Brain pericyte (primary cell): ENCODE measurements at places on chromosomes 1 and 21.

DNA sequence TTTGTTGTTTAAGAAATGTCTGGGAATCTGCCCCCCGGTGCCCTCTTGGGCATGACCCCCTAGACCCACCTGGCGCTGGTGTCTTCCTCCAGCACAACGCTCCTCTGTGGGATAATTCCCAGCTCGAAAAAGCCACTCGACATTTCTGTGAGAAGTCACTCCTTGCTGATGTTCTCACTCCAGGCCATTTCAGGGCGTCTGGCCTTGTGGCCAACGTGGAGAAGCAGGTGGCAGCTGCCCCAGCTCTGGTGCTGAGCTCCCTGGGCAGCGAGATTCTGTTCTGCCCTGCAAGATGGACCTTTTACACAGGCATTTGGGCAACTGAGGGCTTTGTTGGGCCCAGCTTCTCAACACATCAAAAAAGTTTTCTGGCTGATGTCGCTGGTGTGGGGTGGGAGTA, 147.7 kb upstream of the WNT4 start:
- no peak for DNase-seq

DNA sequence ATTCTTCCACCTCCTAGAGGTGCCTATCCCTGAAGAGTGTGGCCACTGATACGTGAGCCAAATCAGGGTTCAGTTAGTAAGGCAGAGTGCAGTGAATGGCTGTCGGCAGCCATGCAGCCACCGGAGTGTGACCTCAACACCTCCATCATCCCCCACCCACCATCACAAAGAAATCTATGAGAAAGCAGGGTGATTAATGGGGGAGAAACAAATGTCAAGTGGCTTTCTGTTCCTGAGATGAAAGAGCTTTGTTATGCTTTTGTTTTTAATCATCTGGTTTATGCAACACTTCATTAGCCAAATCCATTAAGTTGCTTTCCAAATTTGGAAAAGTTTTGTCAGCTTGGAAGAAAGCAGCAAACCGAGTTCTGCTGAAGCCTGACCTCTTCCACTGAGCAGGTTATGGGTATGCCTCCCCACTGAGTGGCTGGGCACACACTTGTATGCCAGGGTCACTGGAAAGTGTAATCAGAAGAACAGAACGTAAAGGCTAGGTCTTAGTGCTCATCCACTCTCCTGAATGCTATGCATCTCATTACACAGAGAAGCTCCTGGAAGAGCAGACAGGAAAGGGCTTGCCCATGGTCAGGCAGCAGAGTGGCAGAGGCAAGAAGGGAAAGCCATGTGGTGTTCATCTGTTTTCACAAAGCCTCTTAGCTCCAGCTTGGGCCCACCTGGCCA, 57.1 kb upstream of the ATP1B1 start:
- DNase-seq, result no peak

DNA sequence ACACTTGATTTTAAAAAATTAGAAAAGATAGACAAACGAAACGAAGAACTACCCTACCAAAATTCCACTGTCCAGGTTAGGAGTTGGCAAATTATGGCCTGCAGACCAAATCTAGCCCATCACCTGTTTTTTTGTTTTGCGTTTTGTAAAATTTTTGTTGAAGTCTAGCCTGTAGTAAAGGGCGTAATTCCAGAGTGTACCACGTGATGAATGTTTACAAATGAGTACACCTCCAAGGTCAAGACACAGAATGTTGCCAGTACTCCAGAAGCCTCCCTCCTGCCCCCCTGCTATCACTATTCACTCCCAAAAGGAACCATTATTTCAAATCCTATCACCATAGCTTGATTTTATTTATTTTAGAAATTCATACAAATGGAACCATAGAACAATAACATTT, 17.1 kb upstream of the PODN start:
- no peak for DNase-seq

DNA sequence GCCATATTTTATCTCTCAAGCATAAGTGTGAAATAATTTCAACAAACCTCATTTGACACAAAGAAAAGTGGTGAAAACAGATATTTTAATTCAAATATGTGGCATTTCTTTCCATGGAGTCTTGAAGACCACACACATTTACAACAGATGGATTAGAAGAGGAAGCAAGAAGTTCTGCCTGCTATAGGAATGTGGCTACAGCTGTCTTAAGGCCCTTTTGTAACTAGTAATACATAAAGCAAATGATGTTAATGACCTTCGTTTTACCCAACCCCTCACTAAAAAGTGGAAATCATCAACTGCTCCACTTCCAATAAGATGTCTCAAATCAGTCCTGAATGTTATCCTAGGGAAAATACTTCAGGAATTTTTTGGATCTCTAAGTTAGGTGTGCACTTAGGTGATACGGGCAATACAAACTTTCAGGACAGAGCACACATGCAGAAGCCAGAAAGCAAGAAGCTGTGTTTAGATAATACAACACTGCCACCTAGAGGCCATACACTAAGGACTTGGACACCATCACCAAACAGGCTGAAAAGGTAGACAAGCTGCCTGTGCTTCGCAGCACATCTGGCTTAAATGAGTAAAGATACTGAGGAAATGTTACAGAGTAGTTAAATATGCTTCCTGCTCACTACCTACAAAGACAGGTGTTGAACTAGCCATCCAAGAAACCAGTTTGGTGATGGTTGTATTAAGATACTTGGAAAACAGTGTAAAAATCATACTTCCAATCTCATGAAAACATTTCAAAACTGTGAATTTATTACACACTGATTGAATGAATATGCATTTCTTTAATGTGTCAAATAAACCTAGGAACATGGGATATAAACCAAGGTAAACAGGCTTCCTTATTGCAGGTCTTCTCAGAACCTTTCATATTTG, 24.4 kb downstream of the RRAGC start:
- DNase-seq, result peak; percentile 32

- no peak for DNase-seq
Observed at GRCh38 chr1:36675106-36675505, 192.4 kb upstream of the CSF3R start.

GRCh38 chr1:159441360-159441759, 1.8 kb downstream of the OR10J1 start:
- no peak for DNase-seq

GRCh38 chr1:224333939-224334786, 4.2 kb upstream of the NVL start:
- no peak for DNase-seq

DNA sequence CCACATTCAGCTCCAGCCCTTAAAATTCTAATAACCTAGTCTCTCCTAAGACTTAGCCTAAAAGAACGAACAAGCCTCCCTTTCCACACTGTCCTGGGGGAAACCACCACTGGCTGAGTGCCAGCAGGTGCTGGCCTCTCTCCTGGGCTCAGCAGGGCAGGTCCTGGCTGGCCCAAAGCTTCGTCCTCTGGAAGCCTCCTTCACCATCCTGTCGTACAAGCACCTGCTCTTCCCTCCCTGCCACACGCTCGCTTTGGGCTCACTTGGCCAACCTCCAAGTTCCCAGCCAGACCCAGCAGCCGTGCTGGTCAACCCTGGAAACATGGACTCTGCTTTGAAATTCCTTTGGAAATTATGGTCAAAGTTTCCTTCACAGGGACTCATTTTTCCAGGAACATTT, 58.2 kb upstream of the SLC25A33 start:
- no peak for DNase-seq

DNA sequence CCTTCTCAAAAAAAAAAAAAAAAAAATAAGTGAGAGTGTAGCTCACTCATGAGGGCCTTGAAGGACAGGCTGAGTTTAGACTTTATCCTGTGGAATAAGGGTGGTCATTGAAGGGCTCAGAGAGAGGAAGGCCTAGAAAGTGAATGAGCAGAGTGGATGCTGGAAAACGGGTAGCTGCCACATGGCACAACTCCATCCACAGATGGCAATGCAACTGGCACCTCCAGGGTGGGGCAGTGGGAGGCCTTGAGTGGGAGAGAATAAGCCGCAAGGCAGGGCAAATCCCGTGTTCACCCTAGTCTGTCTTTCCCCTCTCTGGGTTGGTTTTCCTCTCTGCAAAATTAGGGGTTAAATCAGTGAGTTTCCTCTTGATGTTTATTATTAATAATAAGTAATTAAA, 3.1 kb downstream of the TNNI1 start:
- no peak for DNase-seq

DNA sequence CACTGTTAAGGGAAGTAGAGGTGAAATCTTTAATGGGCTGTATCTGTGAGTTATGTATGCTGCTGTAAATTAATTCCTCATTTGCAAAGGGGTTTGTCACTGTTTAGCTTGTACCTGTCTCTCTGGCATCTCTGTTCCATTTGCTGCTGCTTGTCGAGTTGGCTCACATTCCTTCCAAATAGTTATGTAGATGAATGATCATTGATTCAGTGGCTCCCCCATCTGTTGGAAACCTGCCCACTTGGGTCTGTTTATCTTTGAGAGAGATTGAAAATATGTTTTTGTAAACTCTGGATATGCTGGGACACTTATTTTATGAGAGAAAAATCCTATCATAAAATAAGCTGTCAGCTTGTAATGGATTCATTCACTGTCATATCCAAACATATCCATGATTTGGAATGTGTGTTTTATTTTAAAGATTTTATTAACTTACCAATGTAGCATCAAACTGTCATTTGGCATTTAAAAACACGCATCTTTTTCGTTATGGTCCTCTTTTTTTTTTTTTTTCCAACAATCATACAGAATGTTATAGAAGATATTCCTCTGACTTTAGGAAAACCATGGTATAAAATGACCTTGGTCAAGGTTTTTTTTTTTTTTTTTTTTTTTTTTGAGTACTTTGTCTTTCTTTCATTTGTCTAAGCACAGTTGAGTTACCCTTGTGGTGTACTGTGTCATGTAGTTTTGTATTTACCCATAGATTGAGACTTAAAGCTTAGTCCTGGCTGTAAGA, 3.5 kb downstream of the RYR2 start:
- DNase-seq, result no peak

DNA sequence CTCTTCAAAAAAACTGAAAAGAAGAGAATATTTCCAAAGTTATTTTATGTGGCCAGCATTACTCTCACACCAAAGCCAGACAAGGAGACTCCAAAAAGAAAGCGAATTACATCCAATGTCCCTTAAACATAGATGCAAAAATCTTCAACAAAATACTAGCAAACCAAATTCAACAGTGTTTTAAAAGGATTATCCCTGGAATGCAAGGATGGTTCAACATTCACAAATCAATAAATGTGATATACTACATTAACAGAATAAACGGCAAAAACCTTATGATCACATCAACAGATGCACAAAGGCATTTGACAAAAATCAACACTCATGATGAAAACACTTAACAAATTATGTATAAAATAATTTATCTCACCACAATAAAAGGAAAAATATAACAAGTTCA, 207.8 kb downstream of the DENND1B start:
- no peak for DNase-seq

- DNase-seq, result no peak
Observed at GRCh38 chr1:24751833-24752232, 6.6 kb downstream of the CLIC4 start.

- DNase-seq, result no peak
Observed at GRCh38 chr1:75796376-75797272, at the start of gene MSH4. Gene MSH4, plus strand, starts transcription at chr1:75796882. Its CDS starts 104 bp downstream, at chr1:75796986.

DNA sequence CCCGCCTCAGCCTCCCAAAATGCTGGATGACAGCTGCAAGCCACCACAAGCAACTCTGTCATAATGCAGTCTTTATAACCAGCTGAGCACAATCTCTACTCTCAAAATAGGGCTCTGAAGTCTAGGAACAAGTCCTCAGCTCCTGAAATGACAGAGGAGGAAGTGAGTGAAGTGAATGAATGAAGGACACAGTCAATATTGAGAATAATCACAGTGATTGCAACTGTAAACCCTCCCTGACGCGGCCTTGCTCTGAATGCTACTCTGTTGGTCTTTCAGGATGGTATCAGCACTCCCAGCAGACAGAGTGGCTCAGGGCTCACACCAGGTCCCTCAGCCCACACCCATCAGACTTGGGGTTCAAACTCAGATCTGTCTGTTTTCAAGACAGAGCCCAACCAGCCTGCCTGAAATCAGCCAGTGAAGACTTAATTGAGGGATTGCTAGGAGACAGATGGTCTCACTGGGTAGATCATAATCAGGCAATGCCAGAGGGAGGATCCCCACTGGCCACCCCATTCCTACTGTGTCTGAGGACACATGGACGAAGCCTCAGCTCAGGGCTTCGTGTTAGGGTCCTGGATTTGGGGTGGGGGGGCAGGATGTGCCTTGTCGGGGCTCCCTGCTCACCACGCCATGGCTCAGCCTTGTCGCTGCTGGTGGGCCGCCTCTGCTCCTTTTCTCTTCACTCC, 20.9 kb downstream of the RNF187 start:
- DNase-seq, result no peak

- DNase-seq, result no peak
Observed at GRCh38 chr1:9417695-9418094, 121.6 kb upstream of the SLC25A33 start.

DNA sequence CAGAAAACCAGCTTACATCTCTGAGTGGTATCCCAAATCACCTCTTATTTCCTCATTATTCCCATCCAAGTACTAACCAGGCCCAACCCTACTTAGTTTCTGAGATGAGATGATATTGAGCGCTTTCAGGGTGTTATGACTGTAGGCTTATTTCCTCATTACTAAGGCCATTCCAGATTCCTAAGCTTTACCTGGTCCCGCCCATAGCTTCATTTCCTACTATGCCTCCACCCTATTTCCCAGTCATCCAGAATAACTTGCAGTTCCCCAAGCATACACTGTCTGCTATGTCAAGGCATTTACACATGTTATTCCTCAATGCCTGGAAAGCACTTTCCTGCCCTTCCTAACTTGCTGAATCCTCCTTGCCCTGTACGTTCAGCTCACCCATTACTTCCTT, 79.3 kb upstream of the SPAG17 start:
- DNase-seq, result no peak

DNA sequence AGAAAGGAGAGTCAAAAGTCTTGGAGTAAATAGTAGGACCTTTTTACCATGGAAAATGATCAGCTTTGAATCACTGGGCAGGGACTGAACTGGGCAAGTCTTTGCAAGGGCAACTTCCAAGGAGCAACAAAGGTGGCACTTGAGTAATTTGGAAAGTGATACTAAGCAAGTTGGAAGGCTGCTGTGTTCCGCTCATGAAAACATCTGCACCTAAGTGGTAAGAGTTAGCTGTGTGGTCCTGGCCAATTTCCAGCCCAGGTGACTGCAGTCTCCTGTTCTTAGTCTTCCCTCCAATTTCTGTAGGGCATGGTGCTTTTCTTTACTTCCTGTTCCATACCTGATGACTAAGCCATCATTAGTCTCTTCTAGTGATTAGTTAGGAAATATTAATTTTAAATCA, 35.5 kb upstream of the PRDM2 start:
- no peak for DNase-seq

- no peak for DNase-seq
Observed at GRCh38 chr1:114549137-114549536, 32.3 kb downstream of the BCAS2 start.

- DNase-seq, result peak; percentile 50
Observed at GRCh38 chr1:66335859-66336640, 197.9 kb upstream of the SGIP1 start.

- no peak for DNase-seq
Observed at GRCh38 chr1:101452825-101453224, 216.0 kb downstream of the S1PR1 start.
